ENCODE measurements at places on chromosomes 11 and 22. TPM values are rescaled to one million over a fixed set of nuclear protein-coding genes. Genes with fewer than 3 reads are reported as not detected.

PATE4 gene
- not detected for total RNA-seq

PRR33 gene
- not detected for total RNA-seq

NRXN2 gene
- 5.2 TPM for total RNA-seq

CSNK2A3 gene
- 2.3 TPM for total RNA-seq

XKR3 gene
- total RNA-seq: not detected

Data from fibroblast of villous mesenchyme (primary cell).